ENCODE measurements at places on chromosomes 4 and X.

DNA sequence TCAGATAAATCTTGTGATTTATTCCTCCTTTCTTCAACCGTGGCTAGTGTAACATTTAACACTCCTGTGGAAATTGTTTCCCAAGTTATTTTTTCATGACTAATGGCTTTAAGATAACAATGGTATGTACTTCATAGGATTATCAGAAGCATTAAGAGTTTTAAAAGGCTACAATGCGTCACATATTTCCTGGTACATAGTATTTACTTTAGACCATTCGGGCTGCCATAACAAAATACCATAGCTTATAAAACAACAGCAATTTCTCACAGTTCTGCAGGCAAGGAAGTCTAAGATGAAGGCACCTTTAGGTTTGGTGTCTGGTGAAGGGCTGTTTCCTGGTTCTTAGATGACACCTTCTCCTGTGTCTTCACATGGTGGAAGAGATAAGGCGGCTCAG, 158.6 kb downstream of the PAPSS1 start:
- no peak for DNase-seq

DNA sequence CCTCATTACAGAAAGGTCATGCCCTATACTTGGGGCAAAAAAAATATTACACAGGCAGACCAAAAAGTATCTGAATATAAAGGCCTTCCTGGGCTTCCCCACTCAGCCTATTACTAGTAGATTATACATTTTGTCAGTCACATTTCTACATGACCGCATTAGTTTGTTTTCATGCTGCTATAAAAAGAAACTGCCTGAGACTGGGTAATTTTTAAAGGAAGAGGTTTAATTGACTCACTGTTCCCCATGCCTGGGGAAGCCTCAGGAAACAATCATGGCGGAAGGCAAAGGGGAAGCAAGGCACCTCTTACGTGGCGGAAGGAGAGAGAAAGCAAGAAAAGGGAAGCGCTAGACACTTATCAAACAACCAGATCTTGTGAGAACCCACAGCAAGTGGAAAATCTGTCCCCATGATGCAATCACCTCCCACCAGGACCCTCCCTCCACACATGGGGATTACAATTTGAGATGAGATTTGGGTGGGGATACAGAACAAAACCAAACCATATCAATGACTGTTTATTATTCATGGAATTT, 1312.0 kb downstream of the PCDH7 start:
- no peak for DNase-seq

DNA sequence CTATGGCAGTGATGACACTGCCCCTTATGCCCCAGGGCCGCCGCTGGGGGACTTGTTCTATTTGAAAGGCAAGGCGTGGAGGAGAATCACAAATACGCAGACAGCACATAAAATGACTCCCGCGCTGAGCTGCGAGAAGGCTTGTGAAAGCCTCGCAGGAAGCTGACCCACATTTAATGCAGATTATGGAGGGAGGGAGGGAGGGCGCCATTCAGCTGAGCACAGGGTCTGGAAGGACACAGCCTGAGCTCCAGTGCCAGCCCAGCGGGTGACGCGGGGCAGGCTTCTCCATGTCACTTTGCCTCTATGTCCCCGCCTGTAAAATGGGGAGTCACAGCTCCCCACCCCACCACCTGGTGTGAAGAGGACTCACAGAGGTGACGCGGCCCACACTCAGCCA, 14.3 kb downstream of the ABLIM2 start:
- DNase-seq = no peak

GRCh38 chrX:57929373-57929772, 19.1 kb upstream of the ZXDA start:
- DNase-seq = no peak

- no peak for DNase-seq
Observed at GRCh38 chrX:73127700-73128241, 48.5 kb upstream of the PABPC1L2A start.

DNA sequence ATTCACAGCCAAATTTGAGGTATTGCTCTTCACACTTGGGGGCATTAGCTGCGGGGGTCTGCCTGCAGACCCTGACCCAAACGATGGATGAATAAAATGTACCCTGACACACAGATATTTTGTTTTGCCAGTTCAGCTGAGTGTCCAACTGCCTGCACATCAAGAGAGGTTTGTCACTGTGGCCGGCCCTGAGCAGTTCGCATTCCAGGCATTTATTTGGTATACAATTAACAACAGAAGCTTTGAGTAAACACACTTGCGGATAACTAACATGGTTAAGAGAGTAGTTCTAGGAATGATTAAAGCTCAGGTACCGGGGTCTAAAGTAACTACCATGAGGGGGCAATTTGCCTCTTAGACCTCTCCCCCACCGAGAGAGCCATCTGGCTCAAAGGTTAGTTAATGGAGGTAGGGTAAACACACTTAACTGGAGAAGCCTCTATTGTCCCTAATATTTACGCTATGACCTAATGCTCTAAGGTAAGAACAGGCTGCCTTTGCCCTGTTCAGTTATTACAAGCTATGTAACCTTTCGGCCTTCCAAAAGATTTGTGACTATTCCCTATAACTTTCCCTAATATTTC, 162.0 kb downstream of the SNCA start:
- DNase-seq = no peak

- DNase-seq = no peak
Observed at GRCh38 chr4:150673793-150674192, 91.8 kb downstream of the MAB21L2 start.

GRCh38 chr4:62543002-62543401, 1342.9 kb downstream of the ADGRL3 start:
- no peak for DNase-seq

DNA sequence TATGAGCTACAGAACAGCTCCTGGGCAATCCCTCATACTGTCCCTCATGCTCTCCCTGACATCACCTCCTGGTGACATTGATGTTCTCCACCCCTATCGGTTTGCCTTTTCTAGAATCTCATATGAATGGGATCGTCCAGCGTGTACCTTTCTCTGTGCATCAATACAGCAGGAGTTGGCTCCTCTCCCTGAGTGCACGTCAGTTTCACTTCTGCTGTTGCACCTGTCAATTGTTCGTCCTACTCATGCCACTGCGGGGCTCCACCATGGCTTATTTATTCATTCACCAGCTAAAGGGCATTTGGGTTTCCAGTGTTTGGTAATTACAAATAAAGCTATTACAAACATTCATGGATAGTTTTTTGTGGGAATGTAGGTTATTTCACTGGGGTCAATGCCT, 269.1 kb upstream of the ZFP42 start:
- no peak for DNase-seq

DNA sequence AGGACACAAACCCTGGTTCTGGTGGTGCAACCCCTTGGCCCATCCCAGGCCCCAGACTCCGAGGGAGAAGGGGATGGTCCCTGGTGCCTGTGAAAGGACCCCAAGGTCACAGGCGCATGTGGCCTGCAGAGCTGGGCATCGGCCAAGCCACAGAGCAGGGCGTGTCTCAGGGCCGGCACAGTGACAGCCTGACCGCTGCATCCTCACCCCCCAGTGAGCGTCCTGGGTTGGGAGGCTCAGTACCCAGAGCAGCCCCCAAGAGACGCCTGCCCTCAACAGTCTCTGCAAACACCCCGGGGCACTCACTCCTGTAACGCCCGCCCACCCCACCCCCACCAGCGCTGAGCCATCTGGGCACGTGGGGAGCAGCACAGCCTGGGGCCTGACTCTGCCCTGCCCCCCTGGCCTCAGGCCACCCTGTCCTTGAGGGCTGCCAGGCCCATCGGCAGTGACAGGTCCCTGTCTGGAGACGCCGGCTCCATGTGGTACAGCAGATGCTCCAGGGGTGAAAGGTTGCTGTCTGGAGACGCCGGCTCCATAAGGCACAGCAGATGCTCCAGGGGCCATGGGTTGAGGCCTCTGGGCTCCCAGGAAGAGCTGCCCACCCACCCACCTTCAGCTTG, 24.5 kb upstream of the CPLX1 start:
- no peak for DNase-seq

DNA sequence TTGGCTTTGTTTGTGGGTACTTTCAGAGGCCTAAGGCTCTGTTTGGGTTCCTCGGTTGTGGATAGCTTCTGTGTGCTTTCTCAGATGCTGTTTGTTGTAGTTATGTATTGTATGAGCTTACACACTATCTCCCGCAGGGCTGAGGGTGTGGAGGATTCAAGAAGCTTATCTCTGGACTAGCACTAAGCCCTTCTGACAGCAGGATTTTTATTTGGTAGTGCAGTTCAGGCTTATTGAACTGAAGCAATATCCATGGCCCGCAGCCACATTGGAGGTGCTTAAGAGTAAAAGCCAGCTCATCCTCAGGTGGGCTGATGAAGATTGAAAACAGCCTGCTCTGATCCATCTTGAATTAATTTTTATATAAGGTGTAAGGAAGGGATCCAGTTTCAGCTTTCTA, 128.2 kb downstream of the RASGEF1B start:
- DNase-seq = no peak

DNA sequence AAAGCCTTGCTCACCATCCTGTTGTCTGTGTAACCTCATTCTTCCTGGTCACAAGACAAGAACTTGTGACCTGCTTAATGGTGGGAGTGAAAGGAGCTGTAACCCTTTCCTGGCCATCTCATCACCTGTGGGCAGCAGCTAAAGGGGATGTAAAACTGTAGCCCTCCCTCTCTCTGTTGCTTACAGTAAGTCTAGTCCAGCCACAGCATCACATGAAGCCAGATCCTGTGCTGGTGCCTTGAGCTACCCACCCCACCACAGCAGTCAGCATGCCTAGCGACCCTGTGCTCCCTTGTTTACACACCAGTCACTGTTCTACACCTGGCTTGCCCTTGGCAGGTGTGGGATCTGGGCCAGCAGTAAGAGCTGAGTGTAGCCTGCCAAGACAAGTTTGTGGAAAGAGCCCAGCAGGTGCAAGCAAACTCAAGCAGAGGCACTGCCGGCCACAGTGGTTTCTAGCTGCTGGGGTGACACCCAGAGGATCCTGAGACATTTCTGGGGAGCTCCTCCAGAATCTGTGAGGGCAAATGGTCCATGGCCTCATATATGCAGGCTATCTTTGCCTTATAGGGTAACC, 41.0 kb downstream of the UGT2B28 start:
- no peak for DNase-seq

- no peak for DNase-seq
Observed at GRCh38 chr4:14879683-14880082, 122.6 kb upstream of the CPEB2 start.

DNA sequence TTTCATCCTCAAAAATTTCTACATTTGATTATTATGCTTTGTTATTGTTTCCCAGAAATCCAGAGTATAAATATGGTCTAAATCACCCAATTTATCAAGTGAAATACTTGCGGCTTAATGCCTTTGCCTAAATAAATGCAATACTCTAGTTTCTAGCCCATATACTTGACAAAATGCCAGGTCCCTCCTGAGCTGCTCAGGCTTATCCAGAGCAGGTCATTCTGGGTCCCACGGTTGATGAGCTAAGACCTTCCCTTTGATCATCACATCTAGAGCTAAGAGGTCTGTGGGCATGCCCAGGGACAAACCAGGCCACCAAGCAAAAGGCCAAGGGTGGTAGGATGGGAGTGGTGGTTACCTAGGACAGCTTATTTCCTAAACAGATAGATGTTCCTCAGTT, 180.1 kb downstream of the SMIM20 start:
- DNase-seq = no peak

- DNase-seq = no peak
Observed at GRCh38 chr4:64479338-64479737, 70.1 kb upstream of the TECRL start.

- DNase-seq = no peak
Observed at GRCh38 chr4:59553063-59553720, 1646.9 kb upstream of the ADGRL3 start.

- no peak for DNase-seq
Observed at GRCh38 chrX:150200361-150200760, 162.8 kb upstream of the MAMLD1 start.

DNA sequence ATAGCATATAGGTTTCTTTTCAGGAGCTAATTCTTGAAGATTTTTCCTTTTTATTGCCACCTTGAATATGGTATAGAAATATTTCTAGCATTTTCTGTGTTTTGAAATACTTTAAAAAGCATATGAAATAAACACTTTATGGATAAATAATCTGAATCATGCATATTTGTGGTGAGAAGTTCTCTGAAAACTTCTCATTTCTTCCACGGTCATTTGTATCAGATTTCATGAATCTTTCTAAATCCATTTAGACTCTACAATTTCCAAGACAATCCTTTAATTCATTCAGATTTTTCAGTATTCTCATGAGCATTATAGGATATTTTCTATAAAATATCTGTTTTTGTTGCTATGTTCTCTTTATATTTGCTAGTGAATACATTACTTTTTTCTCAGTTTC, 16.2 kb upstream of the CA5B start:
- DNase-seq = no peak

- DNase-seq = no peak
Observed at GRCh38 chrX:153411988-153412574, 809 bp downstream of the ZFP92 start.

GRCh38 chrX:117138070-117138469, 675.3 kb upstream of the CT83 start:
- DNase-seq = no peak

GRCh38 chr4:163709601-163710000, 215.1 kb downstream of the TMA16 start:
- no peak for DNase-seq

DNA sequence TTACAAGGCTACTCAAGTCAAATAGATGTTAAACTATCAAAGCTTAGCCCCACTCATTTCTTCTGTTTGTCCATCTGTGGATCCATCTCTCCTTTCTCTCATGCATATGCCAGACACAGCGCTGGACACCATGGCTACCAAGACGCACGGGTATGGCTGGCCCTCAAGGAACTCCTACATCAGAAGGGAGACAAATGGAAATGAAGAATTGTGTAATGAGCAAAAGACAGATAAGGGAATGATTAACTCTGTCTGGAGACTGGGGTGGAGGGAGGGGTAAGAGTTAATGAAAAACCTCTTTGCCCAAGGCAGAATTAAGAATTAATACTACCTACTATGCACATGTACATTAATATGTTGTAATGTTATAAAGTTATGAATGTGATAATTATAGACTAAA, 88.1 kb downstream of the MGST2 start:
- DNase-seq = no peak

GRCh38 chrX:66110112-66110511, 53.9 kb upstream of the HEPH start:
- DNase-seq = peak; percentile 1

DNA sequence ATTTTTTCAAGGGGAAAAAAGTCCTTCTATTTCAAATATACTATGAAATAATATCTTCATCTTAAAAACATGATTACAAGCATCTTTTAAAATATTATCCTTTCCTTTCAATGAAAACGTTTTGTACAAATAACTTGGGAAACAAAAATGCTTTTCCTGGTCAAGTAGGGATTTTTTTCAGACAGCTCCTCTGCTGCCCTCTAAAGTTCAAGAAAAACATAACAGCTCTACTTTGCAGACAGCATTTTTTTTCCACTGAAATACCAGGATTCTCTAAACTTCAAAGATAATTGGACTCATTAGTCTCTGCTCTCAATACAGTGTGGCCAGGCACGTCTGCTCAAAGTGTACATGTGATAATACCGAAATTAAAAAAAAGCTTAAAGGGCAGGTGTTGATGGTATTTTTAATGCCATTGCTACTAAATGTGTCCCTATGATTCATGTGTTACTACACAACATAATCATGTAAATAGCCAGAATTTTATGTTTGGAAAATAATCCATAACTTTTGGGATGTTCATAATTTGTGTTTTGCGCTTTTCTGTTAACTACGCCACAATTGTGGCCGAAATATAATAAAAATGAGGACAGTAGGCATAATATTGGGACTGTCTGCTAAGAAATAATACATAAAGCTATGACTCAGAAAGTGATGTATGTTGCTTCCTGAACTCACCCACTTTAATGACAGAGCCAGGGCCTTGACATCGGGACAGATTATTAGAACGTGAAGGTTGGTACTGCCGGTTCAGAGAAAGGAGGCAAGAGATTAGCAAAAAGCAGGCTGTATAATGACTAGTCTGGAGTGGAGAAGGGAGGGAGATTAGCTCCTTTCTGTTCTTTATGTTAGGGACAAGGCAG, 478.9 kb downstream of the KCNIP4 start:
- DNase-seq = no peak

Data from GM12892 (cell line).